Stimulated activated CD8-positive, alpha-beta memory T cell treated with anti-CD3 and anti-CD28 coated beads, Interleukin-7, amount 100 ng/mL, for 48 hours (primary cell): ENCODE measurements at places on chromosomes 7 and 10.

DNA sequence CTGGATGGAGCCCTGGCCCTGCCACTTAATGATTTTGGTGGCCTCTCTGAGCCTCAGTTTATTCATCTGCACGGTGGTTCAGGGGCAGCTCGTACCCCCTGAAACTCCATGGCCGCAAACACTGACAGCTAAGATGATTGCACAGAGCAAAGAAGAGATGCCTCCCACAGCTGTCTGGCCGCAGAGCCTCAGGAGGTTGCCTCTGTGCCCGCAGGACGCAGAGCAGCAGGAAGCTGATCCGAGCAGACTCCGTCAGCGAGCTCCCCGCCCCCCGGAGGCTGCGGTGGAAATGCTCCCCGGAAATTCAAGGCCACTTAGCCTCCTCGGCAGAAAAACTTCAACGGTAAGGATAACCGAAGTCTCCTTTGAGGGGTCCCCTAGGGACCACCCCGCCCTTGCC is 30.2 kb upstream of the C10orf53 start:
- DNase-seq = peak; percentile 13

DNA sequence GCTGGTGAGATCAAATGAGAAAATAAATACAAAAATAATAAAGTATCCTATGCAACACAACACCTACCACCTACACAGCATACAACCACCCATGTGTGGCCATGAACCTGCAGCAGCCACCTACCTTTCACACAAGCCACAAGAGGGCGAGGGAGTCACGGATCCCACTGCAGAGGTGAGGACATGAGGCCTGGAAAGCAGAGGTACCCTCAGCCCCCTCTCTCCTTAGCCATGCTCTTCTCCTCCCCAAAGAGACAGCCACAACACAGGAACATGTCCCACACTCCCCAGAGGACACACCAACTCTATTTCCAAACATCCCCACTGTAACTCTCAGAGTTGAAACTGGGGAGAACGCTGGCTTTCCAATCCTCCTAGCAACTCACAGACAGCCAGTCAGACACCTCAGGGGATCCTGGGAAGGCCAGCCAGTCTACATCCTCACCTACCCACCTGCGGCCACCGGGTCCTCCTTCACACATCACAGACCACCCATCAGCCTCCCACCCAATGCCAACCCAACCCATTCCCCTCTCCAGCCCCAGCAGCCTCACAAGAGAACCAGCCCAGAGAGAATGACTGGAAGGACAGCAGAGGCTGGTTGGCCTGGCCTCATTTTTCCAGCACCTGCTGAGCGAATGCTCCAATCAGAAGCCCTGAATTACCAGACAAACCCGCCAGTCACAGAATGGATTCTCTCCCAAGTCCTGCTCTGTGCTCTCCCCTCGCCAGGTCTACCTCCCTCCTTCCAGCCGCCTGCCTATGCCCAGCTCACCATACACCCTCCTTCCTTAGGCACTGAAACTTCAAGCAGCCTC is 18.4 kb downstream of the DLG5 start:
- DNase-seq = no peak

DNA sequence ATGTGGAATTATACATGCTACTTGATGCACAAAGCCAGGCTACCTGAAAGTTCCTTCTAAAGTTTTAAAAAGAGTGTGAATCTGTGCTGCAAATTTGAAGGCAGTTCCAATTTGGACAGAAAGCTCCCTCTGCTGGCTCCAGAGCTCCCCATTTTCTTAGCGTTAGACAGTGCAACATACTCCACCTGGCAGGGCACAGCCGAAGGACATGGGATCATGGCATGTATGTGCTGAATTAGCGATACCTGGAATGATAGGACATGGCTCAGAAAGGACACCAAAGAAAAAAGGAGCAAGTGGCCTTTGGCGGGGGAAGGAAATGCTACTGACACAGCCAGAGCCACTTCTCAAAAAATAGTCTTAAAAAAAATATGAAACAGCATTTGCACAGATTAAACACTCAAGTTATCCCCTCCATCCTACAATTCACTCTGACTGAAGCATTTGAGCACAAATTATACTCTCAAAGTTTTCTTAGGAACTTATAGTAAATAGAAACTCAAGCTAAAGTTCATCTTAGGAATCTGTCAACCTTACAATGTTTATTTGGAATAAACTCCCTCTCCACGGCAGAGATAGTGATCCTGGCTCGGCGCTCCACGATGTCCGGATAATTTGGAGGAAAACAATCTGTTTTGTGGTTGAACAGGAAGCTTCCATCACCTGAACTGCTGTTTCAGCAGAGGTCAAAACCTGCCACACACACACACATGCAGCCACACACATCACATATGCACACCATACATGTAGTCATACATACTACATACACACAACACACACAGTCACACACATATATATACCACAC is 80.0 kb downstream of the C7orf25 start:
- no peak for DNase-seq

GRCh38 chr7:134778941-134779740 is at the start of gene CALD1:
TSS of gene CALD1 (plus strand) at chr7:134779634. CDS start at chr7:134867734, 88,100 bp downstream.
- no peak for DNase-seq

DNA sequence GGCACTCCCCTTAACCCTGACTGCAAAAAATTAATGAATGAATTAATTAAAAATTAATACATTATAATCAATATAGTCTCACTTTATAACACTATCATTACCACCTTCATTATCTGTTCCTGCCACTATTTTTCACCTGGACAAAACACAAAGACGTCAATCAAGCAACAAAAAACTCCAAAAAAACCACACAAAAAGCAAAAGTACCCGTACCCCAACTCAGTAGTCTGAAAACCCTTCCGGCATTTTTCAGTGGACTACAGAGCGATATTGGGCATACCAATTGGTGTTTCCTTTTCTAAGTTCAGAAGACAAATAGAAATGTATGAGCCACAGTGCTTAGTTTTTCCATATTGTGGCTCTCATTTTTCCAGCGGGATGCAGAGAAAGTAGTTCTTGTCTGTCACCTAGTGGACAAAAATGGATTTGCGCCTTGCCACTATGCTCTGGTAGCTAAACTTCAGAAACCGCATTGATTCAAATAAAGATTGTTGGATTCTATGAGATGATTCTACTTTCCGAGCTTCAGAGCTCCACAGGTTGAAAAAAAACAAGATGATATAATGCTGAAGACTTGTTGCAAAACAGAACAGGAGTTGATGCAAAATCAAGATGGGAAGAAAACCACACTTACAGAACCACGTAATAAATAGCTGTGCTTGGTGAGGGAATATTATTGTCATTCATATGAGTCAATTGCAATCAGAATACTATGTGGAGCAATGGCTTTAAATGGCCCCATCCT is 50.6 kb upstream of the ITGB1 start:
- peak; percentile 50 for DNase-seq

- DNase-seq = no peak
These were observed 191.0 kb downstream of the TNS3 start for GRCh38 chr7:47390914-47391313.

- DNase-seq = no peak
These were observed 23.6 kb upstream of the PWWP2B start for GRCh38 chr10:132373241-132373955.

DNA sequence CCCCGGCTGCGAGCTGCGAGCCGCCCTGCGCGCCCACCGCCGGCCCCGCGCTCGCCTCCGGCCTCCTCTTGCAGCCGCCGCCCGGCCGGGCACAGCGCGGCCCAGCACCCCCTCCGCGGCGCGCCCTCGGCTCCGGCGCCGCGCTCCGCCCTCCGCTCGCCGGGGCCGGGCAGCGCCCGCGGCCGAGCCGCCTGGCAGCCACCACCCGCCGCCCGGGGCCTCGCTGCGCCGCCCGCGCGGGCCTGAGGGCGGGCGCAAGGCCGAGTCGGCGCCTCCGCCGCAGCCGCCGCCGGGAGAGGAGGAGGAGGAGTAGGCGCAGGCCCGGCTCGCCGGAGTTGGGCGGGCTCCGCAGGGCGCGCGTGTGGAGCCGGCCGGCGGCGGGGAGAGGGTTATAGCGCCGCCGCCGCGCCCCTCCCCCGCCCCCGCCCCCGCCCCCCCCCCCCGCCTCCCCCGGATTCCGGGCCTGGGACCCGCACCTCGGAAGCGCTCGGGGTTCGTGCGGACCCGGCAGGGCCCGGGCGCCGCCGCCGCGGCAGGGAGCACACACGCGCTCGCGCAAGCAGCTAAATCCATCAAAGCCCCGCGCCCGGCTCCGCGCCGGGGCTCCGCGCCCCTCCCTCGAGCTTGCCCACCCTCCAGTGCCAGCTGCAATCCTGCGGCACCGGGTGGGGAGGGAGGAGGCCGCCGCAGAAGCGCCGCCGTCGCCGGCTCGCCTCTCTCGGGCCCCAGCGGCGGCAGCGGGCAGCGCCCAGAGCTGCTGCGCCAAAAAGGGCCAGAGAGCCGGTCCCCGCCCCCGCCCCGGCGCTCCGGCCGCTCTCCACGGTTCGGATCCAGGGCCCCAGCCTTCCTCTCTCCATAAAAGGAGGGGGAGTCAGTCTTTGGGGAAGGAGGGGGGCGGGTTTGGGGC is at the start of gene PDGFA:
PDGFA (minus strand) TSS at position 363 of the 907 bp plus-strand sequence. CDS start 845 bp downstream, outside the sequence.
- DNase-seq = no peak

GRCh38 chr10:126250527-126251310 is 137.6 kb downstream of the ADAM12 start:
- no peak for DNase-seq

DNA sequence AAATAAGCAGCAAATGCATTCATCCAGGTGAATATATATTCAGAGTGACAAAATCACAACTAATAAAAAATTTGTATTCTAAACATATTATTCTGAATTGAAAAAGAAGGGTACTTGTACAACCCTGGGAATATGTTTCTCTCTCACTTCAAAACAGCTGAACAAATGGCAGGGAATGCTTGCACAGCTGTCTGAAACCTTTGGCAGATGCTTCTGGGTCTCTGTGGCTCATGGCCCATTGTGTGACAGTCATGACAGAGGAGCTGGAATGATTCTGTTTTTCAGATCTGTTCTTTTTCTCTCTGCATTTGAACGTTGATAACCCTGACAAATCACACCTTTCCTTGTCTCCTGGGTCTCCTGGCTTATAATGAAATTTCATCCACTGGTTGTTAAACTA is 275.7 kb upstream of the FZD1 start:
- DNase-seq = no peak

DNA sequence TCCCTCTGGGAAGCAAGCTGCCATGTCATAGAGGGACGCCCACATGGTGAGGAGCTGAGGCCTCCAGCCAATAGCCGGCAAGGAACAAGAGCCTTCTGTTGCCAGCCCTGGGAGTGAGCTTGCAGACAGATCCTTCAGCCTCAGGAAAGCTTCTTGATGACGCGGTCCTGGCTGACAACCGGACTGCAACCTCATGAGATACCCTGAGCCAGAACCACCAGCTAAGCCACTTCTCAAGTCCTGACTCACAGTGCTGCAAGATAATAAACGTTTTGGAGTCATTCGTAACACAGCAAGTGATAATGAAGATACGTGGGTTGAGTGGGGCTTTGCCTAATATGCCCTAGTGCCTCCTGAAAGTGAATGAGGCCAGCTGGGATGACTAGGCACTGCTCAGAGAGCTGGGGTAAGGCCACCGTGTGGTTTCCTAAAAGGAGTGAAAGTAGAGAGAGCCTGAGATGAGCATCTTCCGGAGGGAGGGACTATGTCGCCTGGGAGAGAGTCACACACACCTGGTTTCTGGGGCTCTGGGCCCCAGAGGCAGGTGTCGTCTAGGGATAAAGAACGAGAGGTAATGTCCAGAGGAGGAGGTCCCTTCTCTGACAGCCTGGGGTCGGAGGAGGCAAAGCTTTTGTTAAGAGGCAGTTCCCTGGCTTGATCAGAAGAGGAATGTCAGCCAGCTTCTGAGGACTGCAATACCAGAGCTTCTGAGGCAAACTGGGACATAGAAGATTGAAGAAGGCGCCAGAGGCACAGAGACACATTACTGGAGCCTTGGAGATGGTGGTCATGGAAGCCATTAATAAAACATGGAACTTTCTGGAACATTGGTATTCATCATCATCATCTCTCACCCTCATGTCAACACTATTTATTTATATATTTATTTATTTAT is 53.6 kb downstream of the PYROXD2 start:
- peak; percentile 47 for DNase-seq

GRCh38 chr7:141954334-141954733 is 7.6 kb upstream of the CLEC5A start:
- no peak for DNase-seq

- no peak for DNase-seq
These were observed 3.6 kb upstream of the GPNMB start for GRCh38 chr7:23242935-23243334.

- no peak for DNase-seq
These were observed 192.8 kb upstream of the GDF10 start for GRCh38 chr10:47107007-47107747.

DNA sequence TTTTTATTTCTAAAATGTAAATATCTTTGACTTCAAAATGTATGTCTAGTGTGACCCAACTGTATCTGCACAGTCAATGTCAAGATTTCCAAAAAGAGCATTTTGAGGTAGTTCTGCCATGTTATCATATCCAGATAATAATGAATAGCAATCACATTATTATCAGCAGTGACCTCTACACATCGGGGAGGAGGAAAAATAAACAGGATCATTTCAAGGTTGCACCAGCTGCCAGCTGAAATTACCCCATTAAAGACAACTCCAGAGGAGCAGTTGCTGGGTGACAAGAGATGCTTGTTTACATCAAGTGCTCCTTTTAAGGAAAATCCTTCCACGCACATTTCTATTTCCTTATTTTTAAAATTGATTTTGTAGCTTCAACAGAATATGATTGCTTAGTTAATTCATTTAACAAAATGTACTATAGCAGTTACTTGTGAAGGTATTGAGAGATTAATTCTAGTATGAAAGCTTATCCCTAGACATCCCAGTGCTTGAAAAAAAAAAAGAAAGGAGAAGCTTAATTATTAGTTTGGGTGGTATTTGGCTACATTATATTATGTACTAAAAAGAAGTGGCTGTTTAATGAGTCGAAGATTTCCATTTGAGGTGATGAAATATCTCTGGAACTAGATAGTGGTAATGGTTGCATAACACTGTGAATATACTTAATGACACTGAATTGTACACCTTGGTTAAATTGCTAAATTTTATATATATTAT is 19.3 kb upstream of the SLC35G1 start:
- DNase-seq = no peak

DNA sequence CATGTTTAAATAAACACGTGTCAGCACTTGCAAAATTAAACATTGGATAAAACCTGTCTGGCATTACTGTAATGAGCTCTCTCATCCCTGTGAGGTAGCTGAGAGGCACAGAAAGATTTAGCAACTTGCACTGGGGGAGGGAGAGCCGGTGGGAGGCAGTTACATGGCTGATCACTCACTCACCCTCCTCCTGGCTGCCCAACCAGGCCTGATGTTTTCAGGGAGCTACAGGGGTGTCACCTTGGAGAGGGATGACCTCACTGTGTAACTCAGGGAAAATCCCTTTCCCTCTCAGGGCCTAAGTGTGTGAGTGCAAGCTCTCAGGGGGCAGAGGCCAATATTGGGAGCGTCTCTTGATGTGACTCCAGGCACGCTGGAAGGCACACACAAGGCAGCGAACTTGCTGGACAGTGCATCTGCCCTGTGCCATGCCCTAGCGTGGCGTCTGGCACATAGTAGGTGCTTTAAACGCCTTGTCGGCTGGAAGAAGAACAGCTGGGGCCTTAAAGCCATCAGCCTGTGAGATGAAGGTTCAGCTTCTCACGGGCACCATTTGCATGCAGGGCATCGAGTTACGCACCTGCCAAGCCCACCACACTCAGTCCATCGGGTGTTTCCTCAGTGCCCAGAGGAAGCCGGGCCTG is 51.1 kb downstream of the ELFN1 start:
- no peak for DNase-seq
